ENCODE measurements at places on chromosomes 1 and 21.
A peak's percentile ranks its signal among the peaks of the same experiment; 100 is the strongest.

DNA sequence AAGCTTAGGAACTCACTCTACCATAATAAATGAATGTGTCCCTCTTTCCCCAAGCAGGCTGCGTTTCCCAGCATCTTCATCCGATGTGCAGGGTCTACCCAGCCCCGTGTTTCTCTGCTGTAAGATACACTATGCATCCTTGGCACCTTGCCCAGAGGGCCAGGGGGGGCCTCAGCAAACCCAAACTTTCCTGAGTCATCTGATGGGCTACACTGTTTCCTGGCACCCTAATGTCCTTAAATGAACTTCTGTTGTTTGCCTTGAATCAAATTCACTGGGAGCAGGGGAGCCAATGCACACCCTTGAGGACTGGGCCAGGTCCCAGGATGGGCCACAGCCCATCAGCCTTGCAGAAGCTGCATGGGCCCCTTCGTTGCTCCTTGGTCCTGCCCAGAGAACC, 145.5 kb downstream of the IGSF21 start:
- no peak for DNase-seq

GRCh38 chr1:232697187-232697822, 67.4 kb upstream of the SIPA1L2 start:
- no peak for DNase-seq

GRCh38 chr21:33403128-33403785, at the start of gene IFNGR2:
Gene IFNGR2 (plus strand): TSS chr21:33403413. CDS start chr21:33403544, 131 bp downstream.
- DNase-seq = peak; percentile 92

DNA sequence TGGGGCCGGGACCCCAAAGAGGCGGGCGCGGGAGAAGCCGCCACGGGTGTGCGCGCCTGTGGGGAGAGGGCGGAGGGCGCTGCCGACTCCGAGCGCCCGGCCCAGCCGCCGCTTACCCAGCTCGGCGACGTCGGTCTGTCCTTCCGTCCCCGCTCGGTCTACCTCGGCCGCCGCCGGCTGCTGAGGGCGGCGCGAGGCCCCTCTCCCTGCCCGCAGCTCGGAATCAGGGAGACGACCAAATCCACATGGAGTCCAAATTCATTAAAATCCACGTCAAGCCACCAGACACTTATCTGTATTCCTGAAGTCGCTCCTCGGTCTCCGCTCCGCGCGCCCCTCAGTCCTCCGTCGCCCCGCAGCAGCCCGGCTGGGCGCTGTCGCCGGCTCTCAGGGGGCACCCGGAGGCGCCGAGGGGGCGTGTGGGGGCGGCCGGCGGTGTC, 637 bp downstream of the PLXNA2 start:
- DNase-seq = peak; percentile 44

GRCh38 chr1:185526344-185527307, 207.6 kb upstream of the HMCN1 start:
- peak; percentile 32 for DNase-seq

GRCh38 chr1:241717975-241718374, 65.9 kb downstream of the WDR64 start:
- DNase-seq = no peak

- no peak for DNase-seq
Observed at GRCh38 chr1:26496861-26497260, 24.6 kb downstream of the HMGN2 start.

- DNase-seq = no peak
Observed at GRCh38 chr1:228964178-228965089, 229.2 kb downstream of the RHOU start.

- DNase-seq = no peak
Observed at GRCh38 chr1:1432951-1433803, 2.3 kb upstream of the VWA1 start.

DNA sequence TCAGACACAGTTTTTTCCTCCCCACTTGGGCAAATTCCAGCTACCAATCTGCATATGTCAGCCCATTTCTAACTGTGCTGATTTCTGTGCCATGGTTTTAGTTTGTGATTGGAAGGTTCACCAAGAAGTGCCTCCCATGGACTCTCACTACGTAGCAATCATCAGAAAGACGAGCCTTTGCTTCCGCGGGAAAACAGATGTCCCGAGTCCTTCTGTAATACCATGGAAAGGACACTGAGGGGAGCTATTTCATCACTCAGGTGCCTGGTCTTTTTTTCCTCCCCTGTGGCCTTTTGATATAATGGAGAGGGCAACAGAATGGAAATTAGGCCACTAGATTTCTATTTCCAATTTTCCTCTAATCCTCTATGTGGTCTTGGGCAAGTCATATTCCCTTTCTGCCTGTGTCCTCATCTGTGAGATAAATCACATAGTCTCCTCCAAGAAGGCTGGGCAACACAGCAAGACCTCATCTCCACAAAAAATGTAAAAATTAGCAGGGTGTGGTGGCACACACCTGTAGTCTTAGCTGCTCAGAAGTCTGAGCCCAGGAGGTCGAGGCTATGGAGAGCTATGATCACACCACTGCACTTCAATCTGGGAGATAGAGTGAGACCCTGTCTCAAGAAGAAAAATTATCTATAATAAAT, 24.8 kb downstream of the LEMD1 start:
- peak; percentile 40 for DNase-seq

DNA sequence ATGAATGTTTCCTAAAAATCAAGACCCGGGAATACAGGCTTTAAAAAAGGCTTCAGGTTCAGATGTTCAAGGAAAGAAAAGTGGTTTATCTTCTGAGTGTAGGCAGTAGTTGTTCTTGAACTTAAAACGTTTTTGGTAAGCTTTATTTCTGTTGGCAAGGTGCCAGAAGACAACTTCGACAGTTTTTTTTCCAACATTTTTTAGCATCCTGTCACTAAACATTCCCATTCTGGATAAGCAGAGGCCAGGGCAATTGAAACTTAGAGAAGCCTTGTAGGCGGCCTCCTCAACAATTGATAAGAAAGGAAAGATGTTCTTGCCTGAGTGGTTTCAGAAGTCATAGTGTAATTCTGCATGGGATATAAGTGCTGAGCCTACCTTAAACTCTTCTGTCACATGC, 66.7 kb downstream of the PATJ start:
- DNase-seq = no peak

- DNase-seq = no peak
Observed at GRCh38 chr1:1181129-1181937, 7.7 kb downstream of the TTLL10 start.

Measured in suppressor macrophage treated with lipopolysaccharide for 1 hour (primary cell).